ENCODE measurements at places on chromosomes 16 and 17.

GRCh38 chr17:58391302-58391984 lies 25.9 kb downstream of the RNF43 start:
- no peak for DNase-seq

DNA sequence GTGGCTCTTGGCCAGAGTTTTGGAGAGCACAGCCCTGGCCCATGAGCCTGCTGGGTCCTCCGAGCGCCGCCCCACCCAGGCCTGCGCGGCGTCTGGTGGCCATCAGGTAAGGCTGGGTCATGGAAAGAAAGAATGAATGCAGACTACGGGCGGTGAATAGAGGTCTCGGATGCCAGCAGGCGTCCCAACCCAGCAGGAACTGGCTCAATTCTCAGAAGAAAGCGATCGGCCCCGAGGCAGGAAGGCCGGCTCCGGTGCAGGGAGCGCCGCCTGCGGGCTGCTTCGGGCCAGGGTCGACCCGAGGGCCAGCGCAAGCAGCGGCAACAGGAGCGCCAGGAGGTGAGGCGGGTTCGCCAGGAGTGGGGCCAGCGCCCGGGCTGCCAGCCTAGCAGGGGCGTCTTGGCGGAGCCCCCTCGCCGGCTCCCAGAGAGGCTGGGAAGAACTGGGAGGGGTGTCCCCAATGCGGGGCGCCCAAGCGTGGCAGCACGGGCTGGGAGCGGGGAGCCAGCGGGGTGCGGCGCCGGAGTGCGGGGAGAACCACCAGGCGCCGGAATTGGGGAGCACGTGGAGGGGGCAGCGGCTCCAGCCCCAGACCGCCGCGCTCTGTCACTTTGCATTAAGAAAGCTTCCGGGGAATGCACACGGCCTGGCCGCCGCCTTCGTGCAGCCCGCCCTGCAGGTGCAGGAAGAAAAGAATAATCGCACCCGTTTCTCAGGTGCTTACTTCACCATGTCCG lies 7.1 kb upstream of the TMC5 start:
- no peak for DNase-seq

DNA sequence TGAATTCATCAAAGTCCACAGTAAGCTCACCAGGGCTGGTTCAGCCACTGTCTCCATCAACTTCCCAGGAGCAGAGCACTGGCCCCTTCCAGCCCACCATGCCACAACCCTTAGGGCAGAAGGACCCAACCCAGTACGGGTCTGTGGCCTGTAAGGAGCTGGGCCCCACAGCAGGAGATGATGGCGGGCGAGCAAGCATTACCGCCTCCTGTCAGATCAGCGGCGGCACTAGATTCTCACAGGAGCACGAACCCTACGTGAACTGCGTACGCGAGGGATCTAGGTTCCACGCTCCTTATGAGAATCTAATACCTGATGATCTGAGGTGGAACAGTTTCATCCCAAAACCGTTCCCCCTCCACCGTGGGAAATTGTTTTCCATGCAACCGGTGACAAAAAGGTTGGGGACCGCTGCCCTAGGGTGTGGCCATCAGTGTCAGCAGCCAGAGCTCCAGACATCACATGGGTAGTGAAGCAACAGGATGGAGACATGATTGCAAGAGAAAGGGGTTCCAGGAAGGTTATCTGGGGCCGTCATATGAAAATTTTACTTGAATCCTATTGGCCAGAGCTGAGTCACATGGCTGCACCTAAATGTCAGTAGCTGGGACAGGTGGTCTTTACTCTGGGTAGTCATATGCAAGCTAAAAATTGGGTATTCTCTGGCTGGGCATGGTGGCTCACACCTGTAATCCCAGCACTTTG lies 12.4 kb upstream of the SLC25A19 start:
- no peak for DNase-seq

GRCh38 chr17:56074361-56074890 lies 78.8 kb upstream of the ANKFN1 start:
- no peak for DNase-seq

- no peak for DNase-seq
Observed at GRCh38 chr16:80369138-80369958, 171.4 kb upstream of the DYNLRB2 start.
